ENCODE measurements at places on chromosomes 1 and 21.

GRCh38 chr1:11767922-11768704 is 6.1 kb downstream of the C1orf167 start:
- H3K4me1 ChIP-seq, result peaks cover 8% of the 10 kb centered on the region
- H3K4me3 ChIP-seq, result no peak overlapping the region
- no peak for DNase-seq
- H3K27ac ChIP-seq, result no peak overlapping the region

- no peak overlapping the region for H3K27ac ChIP-seq
- H3K4me3 ChIP-seq, result no peak overlapping the region
- DNase-seq, result no peak
- peaks cover 6% of the 10 kb centered on the region for H3K4me1 ChIP-seq
- H3K27me3 ChIP-seq, result peaks cover 57% of the 10 kb centered on the region
Measured at GRCh38 chr1:20590306-20590777, 1.4 kb downstream of the CDA start.

GRCh38 chr1:57789936-57790335 is 366.1 kb upstream of the DAB1 start:
- no peak for DNase-seq
- no peak overlapping the region for H3K27ac ChIP-seq
- no peak overlapping the region for H3K4me3 ChIP-seq
- no peaks in the 10 kb centered on the region for H3K27me3 ChIP-seq
- H3K4me1 ChIP-seq, result no peaks in the 10 kb centered on the region

DNA sequence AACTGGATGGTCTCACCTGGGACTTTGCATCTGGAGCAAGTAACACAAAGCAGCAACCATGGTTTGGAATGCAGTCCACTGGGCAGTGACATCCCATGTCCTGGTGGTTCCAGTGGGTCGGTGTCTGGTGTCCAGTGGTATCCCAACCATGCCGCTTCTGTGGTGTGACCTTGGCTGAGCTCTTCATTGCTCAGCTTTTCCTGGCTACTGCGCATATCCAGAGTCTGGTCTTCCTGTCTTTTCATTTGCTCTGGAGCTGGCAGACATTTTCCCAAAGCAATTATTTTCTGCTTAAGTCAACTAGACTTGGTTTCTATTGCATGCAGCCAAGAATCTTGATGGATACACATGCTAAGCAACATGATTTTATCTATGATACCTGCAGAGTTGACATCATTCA is 28.4 kb upstream of the CD2 start:
- H3K36me3 ChIP-seq, result no peaks in the 10 kb centered on the region
- no peak overlapping the region for H3K4me3 ChIP-seq
- peaks cover 8% of the 10 kb centered on the region for H3K4me1 ChIP-seq
- H3K27me3 ChIP-seq, result no peaks in the 10 kb centered on the region
- no peak for DNase-seq
- H3K27ac ChIP-seq, result no peak overlapping the region

DNA sequence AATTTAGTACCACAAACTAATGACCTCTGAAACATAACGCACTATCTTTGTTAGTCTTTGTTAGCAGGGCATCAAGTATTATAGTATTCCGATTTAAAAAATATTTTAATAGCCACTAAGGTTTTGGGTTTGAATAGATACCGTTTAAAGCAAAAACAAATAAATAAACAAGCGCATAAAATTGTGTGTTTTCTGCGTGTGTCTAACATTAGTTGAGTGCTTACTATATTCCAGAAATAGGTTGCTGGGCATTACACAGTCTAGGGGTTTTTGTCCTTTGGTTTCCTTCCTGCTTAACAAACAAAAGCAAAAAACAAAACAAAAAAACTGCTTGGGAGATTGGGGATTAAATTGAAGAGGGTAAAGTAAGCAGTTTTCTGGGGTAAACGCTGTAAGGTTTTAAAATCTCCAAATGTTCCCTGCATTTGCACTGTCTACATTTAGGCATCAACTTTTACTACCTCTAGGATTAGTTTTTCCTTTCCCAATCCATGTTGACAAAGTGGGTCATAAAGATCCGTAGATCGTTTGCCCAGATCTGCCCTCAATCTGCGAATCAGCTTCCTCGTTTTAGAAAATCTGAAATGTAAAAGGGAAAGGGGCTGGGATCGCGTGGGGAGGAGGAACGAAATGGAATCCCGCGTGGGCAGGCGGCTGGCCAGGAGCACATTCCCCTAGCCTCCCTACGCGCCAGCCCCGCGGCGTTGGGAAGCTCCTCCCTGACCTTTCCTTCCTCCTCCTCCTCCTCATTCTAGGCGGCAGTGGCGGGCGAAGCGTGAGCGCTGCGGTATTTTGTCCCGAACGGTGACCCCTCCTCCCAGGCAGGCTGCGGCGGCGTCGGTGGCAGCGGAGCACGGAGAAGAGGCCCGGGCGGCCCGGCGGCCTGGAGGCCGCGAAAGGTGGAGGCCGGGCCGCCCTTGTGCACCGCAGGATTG is at the start of gene KCTD3:
Gene KCTD3, plus strand, starts transcription at position 749 of the 935 bp plus-strand sequence. CDS start 382 bp downstream, outside the sequence.
- H3K27me3 ChIP-seq, result peaks cover 7% of the 10 kb centered on the region
- H3K27ac ChIP-seq, result peak within 1 kb of the TSS; percentile 94
- peak within 1 kb of the TSS; percentile 98 for H3K4me3 ChIP-seq
- peak; percentile 31 for DNase-seq

GRCh38 chr1:94001397-94002045 is 92.3 kb upstream of the GCLM start:
- no peak overlapping the region for H3K27ac ChIP-seq
- H3K4me3 ChIP-seq, result no peak overlapping the region
- no peaks in the 10 kb centered on the region for H3K36me3 ChIP-seq
- no peak for DNase-seq
- no peaks in the 10 kb centered on the region for H3K4me1 ChIP-seq

DNA sequence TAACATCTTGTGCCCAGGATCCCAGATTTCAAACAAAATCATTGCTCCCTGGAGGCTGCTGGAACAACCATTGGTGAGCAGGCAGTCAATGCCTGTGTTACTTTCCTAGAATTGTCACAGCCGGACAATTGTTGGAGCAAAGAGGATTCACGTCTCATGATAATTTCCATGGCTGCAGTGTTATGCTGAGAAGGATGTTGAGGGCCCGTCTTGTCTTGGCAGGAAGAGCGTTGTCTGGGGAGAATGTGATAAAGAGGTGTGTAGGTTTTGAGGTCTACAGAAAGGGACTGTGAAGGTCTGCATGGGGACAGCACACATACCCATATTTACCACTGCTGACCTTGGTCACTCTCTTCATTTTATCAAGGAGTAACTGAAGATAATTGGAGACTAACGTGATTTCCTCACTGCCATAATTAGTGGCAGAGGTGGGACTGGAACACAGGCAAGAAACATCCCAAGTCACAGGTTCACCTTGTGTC is 6.3 kb downstream of the MECR start:
- no peaks in the 10 kb centered on the region for H3K27me3 ChIP-seq
- H3K4me1 ChIP-seq, result no peaks in the 10 kb centered on the region
- H3K36me3 ChIP-seq, result peaks cover 38% of the 10 kb centered on the region
- DNase-seq, result no peak

DNA sequence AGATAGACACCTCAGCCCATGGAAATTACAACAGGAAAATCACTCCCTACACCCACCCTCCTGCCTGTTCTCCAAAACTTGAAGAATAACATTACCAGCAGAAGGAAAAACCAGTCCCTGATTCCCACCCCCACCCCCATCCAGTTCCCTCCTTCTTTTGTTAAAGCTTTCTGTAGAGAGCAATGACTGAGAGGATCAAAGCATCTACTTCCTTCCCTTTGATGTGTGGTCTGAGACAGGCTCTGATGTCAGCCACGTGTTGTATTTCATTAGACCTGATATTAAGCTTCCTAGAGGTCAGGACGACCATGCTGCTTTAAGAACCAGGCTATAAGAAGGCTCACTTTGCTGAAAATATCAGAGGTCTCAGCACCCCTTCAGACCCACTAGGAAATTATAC is 73.9 kb upstream of the HAO2 start:
- DNase-seq, result no peak
- no peaks in the 10 kb centered on the region for H3K4me1 ChIP-seq
- H3K27ac ChIP-seq, result no peak overlapping the region
- H3K4me3 ChIP-seq, result no peak overlapping the region
- H3K36me3 ChIP-seq, result no peaks in the 10 kb centered on the region

DNA sequence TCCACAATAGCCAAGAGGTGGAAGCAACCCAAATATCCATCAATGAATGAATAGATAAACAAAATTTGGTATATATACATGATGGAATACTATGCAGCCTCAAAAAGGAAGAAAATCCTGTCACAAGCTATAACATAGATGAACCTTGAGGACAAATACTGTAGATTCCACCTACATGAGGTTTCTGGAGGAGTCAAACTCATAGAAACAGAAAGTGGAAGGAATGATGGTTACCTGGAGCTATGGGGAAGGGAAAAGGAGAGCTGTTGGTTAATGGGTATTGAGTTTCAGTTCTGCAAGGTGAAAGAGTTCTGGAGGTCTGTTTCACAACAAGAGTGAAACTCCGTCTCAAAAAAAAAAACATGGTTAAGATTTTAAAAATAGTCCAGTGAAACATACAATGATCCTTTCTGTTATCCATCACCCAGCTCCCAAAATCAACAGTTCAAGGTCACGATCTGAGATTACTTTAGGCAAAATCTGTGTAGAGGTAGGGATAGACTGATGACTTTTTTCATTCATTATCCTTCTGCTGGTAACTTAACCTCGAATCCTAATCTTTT is 80.8 kb upstream of the HNRNPU start:
- H3K36me3 ChIP-seq, result no peaks in the 10 kb centered on the region
- H3K4me1 ChIP-seq, result peaks cover 34% of the 10 kb centered on the region
- no peak for DNase-seq
- peak overlapping the region; percentile 43 for H3K4me3 ChIP-seq
- H3K27me3 ChIP-seq, result no peaks in the 10 kb centered on the region

DNA sequence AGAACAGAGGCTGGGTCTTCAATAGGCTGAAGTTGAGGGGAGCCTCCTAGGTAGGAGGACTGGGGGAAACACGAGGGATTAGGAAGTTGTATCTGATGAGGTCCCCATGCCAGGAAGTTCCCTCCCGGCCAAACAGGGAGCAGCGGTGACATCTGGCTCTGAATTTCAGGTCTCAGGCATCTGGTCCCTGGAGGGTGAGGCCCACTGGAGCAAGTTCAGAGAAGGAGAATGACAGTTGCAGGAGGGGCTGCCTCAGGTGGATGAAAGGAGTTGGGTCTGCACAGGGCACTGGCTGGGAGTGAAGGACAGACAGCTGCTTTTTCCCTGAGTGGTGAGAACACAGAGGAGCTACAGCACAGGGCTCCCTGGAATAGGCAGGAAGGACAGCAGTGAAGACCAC is 9.1 kb downstream of the TMEM9 start:
- H3K27me3 ChIP-seq, result no peaks in the 10 kb centered on the region
- no peak overlapping the region for H3K27ac ChIP-seq
- H3K4me1 ChIP-seq, result peaks cover 11% of the 10 kb centered on the region

GRCh38 chr1:32239790-32240139 is 7.3 kb upstream of the FAM167B start:
- H3K4me1 ChIP-seq, result peaks cover 12% of the 10 kb centered on the region
- no peak overlapping the region for H3K27ac ChIP-seq
- H3K36me3 ChIP-seq, result peaks cover 3% of the 10 kb centered on the region
- peak overlapping the region; percentile 91 for H3K4me3 ChIP-seq
- H3K27me3 ChIP-seq, result no peaks in the 10 kb centered on the region
- DNase-seq, result no peak

DNA sequence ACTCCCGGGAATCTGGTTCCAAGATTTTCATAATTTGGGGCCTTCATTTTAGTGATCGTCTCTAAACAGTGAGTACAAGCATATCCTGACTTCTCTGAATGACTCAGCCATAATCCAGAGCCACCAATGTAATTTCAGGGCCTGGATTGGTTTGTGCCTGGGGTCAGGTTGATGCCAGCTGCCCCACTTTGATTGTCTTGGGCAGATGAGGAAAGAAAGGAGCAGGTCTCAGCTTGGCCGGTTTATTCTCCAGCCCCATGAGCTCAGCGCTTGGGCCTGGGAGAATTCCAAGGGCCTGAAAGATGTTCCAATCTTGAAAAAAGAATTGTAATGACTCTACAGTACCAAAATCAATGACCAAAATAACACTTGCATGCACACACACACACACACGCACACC is 71.2 kb upstream of the ECE1 start:
- no peak overlapping the region for H3K27ac ChIP-seq
- H3K27me3 ChIP-seq, result no peaks in the 10 kb centered on the region
- no peak for DNase-seq
- H3K4me3 ChIP-seq, result no peak overlapping the region

GRCh38 chr1:98352378-98352777 is 309.1 kb upstream of the SNX7 start:
- no peak overlapping the region for H3K4me3 ChIP-seq
- H3K4me1 ChIP-seq, result no peaks in the 10 kb centered on the region
- DNase-seq, result no peak
- H3K27me3 ChIP-seq, result no peaks in the 10 kb centered on the region
- H3K36me3 ChIP-seq, result no peaks in the 10 kb centered on the region

DNA sequence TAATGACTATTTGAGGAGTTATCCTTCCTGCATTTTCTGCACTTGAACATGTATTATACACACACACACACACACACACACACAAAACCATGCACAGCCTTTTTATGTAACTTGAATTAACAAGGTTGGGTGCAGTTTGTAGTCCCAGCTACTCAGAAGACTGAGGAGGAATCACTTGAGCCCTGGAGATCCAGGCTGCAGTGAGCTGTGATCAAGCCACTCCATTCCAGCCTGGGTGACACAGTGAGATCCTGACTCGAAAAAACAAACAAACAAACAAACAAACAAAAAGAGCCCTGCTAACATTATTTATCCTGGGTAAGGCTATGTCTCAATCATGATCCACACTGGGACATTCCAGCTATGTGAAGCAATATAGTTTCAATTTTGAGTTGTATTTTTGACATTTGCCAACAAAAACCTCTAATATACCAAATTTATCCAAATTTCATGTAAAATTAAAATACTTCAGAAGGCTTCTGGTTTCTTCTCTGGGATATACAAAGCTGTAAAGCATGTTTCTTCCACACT is 156.8 kb downstream of the NTPCR start:
- H3K36me3 ChIP-seq, result peaks cover 26% of the 10 kb centered on the region
- no peaks in the 10 kb centered on the region for H3K27me3 ChIP-seq
- DNase-seq, result no peak
- H3K4me1 ChIP-seq, result no peaks in the 10 kb centered on the region
- H3K27ac ChIP-seq, result no peak overlapping the region

- no peaks in the 10 kb centered on the region for H3K36me3 ChIP-seq
- H3K4me3 ChIP-seq, result no peak overlapping the region
- DNase-seq, result no peak
- peaks cover 10% of the 10 kb centered on the region for H3K4me1 ChIP-seq
- no peak overlapping the region for H3K27ac ChIP-seq
- H3K27me3 ChIP-seq, result peaks cover 8% of the 10 kb centered on the region
Measured at GRCh38 chr1:228941666-228942065, 206.4 kb downstream of the RHOU start.

GRCh38 chr1:183089025-183089639 is 65.9 kb downstream of the LAMC1 start:
- no peaks in the 10 kb centered on the region for H3K27me3 ChIP-seq
- no peak overlapping the region for H3K27ac ChIP-seq
- DNase-seq, result no peak
- H3K36me3 ChIP-seq, result peaks cover 5% of the 10 kb centered on the region
- no peak overlapping the region for H3K4me3 ChIP-seq

GRCh38 chr1:12081648-12082396 is 18.7 kb downstream of the TNFRSF8 start:
- no peak for DNase-seq
- H3K4me1 ChIP-seq, result peaks cover 56% of the 10 kb centered on the region
- H3K27me3 ChIP-seq, result no peaks in the 10 kb centered on the region
- H3K36me3 ChIP-seq, result peaks cover 49% of the 10 kb centered on the region
- H3K4me3 ChIP-seq, result peak overlapping the region; percentile 79

Data from stimulated activated naive B cell treated with anti-CD40 and anti-IgM and Interleukin-4, amounts not matched to agents 10 μg/mL and 1 μg/mL and 100 μg/mL, for 72 hours (primary cell).